ENCODE measurements at places on chromosomes 5 and 9.

DNA sequence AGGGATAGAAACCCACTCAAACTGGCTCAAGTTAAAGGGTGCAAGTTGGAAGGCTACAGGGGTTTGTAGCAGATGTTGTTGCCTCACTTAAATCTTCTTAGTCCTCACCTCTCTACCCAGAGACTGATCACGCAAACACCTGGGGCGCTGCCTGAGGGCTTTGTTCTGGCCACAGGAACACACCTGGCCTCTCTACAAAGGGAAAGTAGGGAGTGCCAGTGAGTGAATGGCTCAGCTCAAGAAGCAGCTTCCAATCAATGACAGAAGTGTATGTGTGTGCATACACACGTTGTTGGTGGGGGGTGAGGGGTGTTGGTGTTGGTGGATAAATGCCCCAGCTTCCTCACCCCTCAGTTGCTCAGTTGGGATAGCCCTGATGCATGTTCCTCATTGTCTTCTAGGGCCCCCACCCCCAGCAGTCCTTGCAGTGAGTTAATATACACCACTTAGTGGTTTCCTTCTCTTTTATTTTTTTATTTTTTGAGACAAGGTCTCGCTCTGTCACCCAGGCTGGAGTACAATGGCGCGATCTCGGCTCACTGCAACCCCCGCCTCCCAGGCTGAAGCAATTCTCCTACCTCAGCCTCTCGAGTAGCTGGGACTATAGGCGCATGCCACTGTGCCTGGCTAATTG lies 30.6 kb upstream of the CTNNA1 start:
- no peak for DNase-seq

- no peak for DNase-seq
Measured at GRCh38 chr5:163889369-163889768, 383.9 kb downstream of the MAT2B start.

- DNase-seq = no peak
Measured at GRCh38 chr5:154356020-154356655, 89.7 kb upstream of the SAP30L start.

- no peak for DNase-seq
Measured at GRCh38 chr9:123217128-123217654, 51.2 kb downstream of the STRBP start.

GRCh38 chr9:103700195-103700962 lies 393.7 kb upstream of the SMC2 start:
- no peak for DNase-seq

DNA sequence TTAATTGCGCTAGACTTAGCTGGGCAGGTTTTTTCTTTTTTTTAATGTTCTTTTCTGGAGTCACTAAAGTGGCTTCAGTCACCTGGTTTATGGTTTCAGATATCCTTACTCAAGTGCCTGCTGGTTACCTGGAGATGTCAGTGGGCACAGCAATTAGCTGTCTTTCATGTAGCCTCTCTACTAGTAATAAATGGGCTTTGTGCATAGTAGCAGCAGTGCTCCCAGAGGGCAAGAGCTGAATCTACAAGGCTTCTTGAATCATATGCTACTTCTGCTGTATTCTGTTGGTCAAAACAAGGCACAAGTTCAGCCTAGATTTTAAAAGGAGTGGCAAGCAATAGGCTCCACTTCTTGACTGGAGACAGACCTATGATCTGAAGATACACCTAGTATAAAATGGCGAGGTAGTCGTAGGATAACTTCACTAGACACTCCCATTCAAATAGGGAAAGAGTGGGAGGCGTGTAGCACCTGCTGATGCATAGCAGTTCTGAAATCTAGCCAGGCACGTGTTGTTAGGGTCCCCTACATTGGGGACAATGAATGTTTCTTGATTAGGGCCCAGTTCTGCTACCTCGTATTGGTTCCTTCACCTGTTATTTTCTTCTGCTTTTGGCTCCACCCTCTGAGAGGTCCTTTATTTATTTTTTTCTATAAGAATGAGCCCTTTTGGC lies 7.0 kb downstream of the SCAMP1 start:
- no peak for DNase-seq

GRCh38 chr9:100413839-100414420 lies 13.0 kb upstream of the MSANTD3 start:
- DNase-seq = no peak

DNA sequence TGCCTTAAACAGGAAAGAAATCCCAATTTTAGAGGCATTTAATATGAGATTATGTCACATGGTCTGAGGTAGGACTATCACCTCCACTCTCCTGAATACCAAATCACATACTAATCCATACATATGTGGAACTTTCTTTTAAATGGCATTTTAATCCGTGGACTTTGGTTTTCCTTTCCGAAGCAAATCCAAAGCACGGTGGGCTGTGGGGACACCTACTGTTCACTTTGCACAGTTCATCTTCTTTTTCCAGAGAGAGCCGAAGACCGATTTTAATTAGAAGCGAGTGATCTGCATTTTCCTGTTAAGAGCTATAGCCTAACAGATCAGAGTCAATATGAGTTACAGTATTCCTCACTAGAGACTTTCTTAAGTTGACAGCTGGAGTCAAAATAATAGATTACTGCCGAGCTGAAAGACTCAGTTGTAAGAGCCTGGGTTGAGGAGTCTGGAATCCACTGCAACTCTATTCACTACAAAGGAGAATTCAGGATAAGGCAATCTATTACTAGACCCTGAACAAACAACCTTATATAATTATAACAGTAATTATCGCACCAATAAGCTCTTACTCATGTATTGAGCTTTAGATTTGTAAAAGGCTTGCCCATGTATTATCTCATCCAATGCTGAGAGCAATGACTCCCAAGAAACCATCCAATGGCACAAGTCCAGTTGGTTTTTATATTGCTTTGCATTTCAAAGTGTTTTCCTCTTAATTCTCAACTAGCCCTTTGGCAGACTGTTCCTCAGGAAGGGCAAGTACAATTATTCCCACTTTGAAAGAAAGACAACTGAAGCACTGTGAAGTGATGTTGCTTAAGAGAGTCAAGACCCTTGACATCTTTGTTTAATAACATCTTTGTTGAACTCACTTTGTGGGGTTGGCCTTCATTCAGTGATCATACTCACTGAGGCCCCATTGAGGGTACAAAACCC lies 144.7 kb downstream of the TRPM6 start:
- peak; percentile 3 for DNase-seq

GRCh38 chr5:4019009-4019769 lies 423.6 kb downstream of the IRX1 start:
- no peak for DNase-seq

DNA sequence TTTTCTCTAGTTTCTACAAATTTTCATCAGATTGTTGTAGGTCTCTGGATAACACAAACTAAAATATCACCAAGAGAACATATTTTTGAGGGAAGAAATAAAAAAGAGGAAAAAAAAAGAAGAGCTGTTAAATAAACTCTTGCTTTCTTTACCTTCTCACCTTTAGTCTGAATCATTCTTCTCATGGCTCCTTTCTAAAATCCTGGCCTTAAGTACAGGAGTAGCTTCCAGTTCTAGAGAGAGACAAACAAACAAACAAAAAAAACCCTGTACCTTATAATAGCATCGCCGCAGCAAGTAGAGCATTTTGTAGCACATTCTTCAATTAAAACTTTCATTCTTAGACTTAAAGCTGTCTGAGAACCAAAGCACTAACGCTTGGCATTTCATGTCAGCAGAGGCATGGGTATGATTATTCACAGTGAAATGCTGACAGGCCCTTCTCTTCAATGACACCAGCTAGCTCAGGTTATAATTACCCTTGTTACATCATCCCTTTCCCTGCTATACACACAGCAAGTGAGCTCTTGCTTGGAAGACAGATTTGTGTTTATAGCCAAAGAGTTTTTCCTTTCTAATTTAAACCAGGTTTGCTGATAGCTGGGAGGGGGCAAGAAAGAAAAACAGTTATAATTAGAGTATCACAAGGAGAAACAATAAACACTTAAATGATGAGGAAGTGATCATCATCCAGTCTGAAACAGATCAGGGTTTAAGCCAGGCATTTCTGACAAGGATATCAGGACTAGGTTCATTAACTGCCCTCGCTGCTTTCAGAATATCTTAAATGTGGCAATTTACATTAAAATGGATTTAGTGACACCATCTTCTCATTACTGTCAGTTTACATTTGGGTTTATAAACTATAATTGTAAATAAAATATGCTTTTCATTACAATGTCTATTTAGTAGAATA lies 510.9 kb upstream of the ZNF608 start:
- no peak for DNase-seq

GRCh38 chr5:134225780-134226440 lies at the start of gene PPP2CA:
Gene PPP2CA, minus strand, starts transcription at chr5:134226073. Its CDS starts 212 bp downstream, at chr5:134225861.
- peak; percentile 99 for DNase-seq

GRCh38 chr9:126894052-126894603 lies 20.5 kb upstream of the RALGPS1 start:
- DNase-seq = no peak

GRCh38 chr5:16855485-16855884 lies 80.6 kb downstream of the MYO10 start:
- DNase-seq = no peak

GRCh38 chr5:139120521-139120920 lies 77.6 kb downstream of the SIL1 start:
- DNase-seq = no peak

- DNase-seq = no peak
Measured at GRCh38 chr9:34124099-34124498, 2.4 kb downstream of the DCAF12 start.

DNA sequence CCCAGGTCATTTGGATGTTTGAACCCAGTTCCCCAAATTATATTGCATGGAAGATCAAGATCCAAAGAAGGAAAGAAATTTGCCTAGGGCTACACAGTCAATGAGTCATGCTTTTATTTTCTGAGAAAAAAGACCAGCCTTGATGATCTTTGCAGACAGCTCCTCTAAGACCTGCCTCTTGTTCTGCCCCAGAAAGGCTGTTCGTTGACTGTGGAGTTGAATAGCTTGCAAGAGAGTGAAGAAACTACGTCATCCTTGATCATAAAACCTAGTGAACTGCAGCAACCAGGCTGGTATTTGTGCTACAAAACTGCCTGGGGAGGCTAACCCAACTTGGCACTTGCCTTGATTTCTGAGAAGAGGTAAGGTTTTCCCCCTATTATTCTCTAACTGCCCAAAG lies 263.9 kb downstream of the PAPPA start:
- DNase-seq = no peak

- DNase-seq = no peak
Measured at GRCh38 chr9:81002242-81002641, 687.1 kb downstream of the TLE1 start.

- DNase-seq = no peak
Measured at GRCh38 chr5:91562922-91563321, 179.8 kb upstream of the ARRDC3 start.

DNA sequence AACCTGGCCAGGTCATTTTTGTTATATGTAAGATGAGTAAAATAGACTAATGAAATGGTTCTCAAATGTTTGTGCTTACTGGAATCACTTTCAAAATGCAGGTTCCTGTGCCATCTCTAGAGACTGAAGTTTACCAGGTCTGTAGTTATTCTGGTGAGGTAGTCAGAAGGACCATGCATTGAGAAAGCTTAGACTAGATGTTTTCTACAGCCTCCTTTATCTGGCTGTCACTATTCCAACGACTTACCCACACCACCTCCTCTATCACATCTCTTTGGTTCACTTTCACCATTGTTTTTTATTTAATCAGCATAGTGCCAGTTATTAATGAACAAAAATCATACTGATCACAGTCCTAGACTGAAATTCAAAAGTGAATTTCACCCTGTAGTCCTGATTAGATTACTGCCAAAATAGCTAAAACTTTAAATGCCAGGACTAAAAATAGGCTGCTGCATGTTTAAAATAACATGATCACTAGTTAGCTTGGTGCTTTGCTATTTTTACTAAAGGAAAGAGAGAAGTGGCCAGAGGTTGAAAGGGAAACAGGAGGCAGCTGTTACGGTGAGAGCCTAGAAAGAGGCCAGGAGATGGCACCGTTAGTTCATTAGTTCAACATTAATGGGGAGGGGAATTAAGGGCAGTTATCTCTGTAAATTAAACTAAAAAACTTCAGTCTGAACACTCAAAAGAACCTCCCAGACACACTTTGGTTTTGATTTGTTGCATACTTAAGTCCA lies 13.9 kb upstream of the FNIP1 start:
- no peak for DNase-seq

DNA sequence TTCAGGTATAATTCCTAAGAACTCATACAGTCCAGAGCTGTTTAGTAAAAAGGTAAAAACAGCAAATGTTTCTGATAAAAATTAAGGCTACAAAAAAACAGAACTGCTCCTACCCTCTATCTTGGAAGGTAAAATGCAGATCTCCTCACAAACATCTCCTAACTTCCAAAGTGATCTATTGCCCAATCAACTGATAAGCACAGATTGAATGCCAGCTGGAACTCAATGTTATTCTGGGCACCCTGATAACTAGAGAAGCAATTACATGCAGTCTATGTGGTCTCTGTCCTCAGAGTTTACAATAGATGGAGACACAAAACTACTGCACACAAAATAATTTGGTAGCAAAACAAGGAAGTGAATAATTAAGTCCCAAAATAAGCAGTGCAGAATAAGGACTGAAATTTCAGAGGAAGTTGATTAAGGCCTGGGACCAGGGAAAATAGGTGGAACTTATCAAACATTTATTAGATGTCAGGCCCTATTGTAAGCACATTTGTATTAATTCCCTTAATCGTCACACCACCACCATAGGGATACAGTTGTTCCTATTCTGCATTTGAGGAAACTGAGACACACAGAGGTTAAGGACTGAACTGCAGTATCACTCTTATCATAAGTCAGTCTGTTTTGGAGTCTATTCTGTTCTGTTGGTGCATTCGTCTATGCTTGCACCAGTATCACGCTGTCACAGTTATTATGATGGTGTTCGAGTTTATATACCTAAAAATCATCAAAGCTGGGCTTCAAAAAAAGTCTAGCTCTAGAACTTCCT lies 102.2 kb upstream of the TARS1 start:
- DNase-seq = no peak

- DNase-seq = no peak
Measured at GRCh38 chr5:117337064-117337749, 762.6 kb upstream of the SEMA6A start.

- DNase-seq = no peak
Measured at GRCh38 chr5:65024681-65025080, 256.0 kb downstream of the CWC27 start.

Measured in T-helper 2 cell (primary cell).